ENCODE measurements at places on chromosomes 3 and 15.

DNA sequence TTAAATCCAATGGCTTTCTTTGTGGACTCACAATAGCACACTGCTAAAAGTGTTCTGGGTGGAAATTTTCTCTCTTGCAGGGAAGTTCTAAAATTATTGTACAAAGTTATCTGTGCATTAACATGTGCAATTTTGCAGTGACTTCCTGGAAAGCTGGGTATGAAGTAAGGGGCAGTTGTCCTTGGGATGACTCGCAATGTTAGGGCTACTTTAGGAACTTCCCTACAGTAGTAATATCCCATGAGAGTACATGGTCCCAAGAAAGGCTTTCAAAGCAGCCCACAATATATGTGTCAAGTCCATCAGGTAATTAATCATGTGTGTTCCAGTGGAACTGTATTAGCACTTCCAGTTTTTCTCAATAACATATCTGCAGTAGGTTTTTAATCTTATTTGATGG lies 201.0 kb upstream of the UBE2E2 start:
- no peak for DNase-seq

GRCh38 chr3:194998948-194999347 lies 272.0 kb downstream of the XXYLT1 start:
- no peak for DNase-seq

GRCh38 chr3:66830301-66830700 lies 167.8 kb upstream of the KBTBD8 start:
- no peak for DNase-seq

GRCh38 chr3:171972871-171973348 lies 66.5 kb upstream of the FNDC3B start:
- DNase-seq, result no peak

DNA sequence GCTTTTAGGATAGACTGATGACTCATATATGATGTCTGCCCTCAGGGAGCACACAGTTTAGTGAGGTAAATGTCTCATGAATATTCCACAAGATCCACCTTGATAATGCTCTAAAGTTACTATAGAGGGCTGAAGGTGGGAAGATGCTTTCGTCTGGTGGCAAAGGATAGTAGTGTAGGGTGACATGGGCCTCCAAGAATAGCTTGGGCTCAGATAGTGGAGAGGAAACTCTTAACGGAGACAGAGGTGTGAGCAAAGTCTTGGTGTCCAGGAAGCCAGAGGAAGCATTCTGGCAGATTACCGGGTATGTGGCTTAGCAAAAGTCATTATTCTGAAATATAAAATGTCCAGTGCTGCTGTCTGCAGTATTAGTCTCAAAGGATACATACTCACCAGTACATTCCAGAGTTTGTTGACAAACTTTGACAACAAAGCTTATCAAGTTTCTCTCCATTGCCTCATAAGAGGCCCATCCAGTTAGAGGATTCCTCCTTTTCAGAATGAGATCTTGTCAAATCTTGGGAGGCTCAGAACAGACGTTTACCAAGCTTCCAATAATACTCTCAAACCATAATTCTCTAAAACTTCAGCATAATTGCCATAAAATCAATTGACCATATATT lies 316.7 kb downstream of the LPP start:
- no peak for DNase-seq

DNA sequence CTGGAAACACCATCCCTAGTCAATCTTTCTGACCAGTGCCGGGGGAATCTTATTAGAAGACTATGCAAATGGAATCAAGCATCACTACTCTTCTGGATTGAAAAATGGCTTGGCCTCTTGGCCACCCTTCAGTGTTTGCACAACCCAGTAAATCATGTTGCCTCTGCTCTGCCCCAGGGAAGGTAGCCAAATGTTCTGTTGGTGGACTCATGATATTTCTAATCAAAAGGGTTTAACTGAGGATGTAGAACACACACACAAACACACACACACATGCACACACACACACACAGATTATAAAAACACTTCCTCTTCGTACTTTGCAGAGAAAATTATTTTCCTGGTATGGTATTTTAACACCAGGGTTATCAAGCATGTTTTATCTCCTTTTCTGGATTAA lies 7.9 kb downstream of the RBP2 start:
- DNase-seq, result no peak

DNA sequence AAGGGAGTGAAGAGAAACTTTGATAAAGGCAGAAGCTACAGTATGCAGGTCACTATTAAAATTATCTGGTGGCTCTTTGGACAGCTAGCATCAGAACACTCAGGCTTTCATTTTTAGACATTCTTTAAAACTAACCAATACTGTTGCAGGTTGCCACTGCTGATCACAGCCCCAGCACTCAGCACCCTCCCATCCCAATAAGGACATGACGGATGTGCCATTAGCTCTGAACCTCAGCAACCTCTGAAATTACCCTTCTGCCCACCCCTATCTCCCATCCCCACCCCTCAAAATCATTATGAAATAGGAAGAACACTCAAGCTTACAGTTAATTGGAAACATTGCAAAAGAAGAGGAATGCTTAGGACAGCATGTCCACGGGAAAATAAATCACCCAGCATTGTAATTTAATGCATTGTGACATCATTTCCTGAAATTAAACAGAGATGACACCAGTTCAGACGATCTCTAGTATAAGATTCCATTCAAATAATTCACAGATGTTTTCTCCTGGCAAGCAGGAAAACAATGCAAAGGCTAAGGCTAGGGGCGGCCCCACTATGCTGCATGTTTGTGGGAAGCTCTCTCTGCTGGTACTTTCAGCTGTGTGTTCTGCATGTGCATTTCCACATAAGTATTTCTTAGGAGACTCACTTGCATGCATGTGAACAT lies 71.6 kb downstream of the MEIS2 start:
- DNase-seq, result no peak
